ENCODE measurements at places on chromosomes 6 and 20.
A peak's percentile ranks its signal among the peaks of the same experiment; 100 is the strongest.

DNA sequence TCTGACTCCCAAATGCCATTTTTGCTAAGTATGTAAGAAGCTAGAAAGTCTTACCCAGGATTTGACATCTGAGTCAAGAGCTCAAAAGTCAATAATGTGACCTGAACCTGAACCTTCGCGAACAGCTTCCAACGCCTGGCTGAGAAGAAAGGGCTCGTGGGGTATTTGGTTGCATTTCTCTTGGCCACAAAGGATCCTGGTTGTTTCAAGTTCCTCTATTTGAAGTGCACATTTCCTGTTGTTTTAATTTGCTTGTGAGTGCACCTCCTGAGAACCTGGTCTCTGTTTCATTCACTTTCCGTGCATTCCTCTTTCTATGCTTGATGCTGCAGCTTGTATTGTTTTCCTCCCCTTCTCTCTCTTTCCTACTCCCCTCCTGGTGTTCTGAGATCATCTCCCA is 212.5 kb downstream of the FOXA2 start:
- no peak for DNase-seq

DNA sequence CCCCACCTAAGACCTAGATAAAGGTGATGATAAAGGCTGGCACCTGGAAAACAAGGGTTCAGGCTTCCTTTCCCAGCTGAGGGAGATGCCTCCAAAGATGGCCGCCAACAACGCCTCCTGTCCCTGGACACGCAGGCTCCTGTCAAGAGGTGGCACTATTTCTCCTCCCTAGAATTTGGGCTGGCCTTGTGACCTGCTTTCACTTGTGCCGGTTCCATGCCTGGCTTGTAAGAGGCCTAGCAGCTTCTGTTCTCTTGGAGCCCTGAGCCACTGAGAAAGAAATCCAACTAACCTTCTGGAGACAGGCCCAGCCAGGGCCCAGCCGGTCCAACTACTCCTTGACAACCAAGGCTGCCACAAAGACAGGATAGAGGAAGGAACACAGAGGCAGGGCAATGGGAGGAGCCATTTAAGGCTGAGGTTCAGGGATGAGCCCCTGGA is 60.2 kb upstream of the RALY start:
- DNase-seq = peak; percentile 26

DNA sequence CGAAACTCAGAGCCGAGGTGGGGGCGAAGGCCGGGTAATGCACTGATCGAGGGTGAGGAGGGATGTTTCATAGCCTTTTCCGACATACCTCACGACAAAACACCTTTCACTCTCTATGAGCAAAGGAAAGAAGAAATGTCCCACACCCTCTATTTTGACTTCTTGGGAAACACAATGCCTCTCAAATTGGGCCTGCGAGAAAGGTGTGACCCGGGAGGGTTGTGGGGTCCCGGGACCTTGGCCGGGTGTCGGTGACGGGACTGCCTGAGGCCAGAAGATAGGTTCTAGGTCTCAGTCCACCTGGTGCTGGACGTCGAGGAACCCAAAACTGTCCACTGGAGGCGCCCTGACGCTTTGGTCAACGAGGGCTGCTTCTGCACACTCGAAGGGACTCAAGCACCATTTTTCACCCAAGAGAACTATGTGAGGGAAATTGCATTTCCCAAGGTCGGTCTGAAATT is 41.1 kb upstream of the OSTM1 start:
- peak; percentile 22 for DNase-seq

- no peak for DNase-seq
Measured at GRCh38 chr20:62908971-62909791, 17.1 kb downstream of the DIDO1 start.

DNA sequence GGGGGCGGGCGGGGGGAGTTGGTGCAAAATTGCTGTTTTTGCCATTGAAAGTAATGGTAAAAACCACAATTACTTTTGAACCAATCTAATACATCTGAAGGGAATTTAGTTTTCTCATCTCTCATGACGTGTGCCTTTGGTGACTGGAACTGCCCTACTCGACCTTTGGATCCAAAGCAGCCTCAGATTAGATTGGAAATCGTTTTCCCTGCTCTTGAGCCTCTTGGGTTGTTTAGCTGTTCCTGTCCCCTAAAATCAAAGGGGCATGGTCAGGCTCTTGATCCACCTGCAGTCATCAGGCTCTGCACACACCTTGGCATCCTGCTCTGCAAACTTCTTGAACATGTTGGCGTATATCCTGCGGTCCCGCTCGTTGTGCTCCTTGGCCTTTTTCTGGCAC is 64.0 kb upstream of the TULP1 start:
- DNase-seq = no peak

- no peak for DNase-seq
Measured at GRCh38 chr20:58965270-58966064, 15.6 kb upstream of the NELFCD start.

DNA sequence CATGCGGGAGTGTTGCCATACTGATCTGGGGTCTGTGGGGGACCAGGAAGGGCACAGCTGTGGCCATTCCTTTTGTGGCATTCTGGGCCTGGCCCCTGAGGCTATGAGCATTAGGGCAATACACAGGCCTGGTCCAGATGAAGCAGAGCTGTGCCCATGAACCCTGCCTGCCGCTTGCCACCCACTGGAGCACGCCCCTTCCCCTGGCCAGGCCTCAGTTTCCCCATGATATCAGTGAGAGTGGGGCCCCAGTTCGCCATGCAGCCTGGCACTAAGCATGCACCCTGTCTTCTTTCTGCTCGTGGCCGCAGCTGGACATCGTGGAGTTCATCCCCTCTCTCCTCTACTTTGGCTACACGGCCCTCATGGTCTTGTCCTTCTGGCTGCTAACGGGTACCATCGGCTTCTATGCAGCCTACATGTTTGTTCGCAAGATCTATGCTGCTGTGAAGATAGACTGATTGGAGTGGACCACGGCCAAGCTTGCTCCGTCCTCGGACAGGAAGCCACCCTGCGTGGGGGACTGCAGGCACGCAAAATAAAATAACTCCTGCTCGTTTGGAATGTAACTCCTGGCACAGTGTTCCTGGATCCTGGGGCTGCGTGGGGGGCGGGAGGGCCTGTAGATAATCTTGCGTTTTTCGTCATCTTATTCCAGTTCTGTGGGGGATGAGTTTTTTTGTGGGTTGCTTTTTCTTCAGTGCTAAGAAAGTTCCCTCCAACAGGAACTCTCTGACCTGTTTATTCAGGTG is 42.4 kb downstream of the PLAGL2 start:
- DNase-seq = no peak

GRCh38 chr20:58088625-58089024 is 139.8 kb downstream of the ANKRD60 start:
- no peak for DNase-seq

DNA sequence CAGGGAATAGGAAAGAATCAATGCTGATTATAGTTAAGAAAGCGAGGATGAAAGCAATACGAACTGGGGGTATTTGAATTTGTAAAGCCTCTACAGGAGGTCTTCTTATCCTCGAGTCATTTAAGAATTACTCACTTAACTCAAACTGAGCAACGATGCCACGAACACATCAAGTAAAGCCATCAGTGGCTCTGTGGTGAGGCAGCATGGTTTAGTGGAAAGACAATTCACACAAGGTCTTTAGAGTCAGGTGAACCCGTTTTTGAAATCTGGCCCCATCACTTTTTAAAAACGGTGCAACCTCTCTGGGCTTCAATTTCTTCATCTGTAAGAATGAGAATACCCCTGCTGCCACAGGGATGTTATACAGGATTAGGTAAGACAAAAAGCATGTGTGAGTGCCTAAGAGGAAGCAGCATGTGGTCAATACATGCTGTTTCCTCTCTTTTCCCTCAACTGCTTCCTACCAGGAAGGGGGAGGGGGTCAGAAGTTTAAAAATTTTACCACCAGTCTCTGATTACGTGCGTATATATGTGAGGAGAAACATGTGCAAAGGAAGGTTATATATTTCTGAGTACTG is 162.0 kb downstream of the BTBD9 start:
- peak; percentile 27 for DNase-seq

GRCh38 chr6:136539967-136540652 is 10.1 kb downstream of the MAP7 start:
- DNase-seq = no peak

DNA sequence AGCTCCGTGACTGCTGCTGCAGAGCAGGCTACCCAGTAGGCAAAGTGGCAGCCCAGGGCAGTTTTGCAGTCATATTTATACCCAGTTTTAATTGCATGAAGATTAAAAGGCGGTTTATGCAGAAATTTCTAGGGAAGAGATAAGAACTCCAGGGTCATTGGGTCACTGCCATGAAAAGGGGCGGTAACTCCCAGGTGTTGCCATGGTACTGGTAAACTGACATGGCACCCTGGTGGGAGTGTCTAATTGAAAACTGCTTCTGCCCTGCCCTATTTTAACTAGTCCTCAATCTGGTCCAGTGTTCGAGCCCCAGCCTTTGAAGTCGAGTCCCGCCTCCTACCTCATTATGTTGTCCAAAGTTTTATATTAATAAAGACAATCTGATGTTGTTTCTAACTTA is 75.0 kb upstream of the FUCA2 start:
- no peak for DNase-seq

DNA sequence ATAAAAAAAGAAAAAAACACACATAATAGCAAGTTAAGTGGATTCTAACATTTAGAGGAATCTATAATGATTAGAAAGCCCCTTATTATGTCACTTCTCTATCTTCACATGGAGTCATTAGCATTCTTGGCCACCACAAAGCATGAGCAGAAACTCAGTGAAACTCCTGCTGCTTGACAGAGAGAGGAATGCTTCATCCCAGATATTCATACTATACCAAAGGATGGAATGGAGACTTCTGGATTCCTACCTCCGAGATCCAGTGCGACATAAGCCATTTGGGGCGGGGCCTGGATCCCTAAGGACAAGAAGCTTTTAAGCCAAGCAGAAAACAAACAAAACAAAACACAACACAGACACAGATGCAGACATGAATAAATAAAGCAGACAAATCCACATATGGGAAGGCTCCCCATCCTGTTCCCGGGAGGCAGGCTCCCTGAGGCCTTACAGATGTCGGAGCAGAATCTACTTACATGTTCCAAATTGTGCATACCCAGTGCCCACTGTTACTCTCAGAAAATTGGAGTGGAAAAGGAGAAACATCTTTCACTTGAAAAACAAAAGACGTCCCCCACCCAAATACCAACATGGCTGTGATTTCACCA is 727.3 kb downstream of the MAFB start:
- no peak for DNase-seq

- no peak for DNase-seq
Measured at GRCh38 chr20:35821807-35822242, 50.0 kb downstream of the PHF20 start.

DNA sequence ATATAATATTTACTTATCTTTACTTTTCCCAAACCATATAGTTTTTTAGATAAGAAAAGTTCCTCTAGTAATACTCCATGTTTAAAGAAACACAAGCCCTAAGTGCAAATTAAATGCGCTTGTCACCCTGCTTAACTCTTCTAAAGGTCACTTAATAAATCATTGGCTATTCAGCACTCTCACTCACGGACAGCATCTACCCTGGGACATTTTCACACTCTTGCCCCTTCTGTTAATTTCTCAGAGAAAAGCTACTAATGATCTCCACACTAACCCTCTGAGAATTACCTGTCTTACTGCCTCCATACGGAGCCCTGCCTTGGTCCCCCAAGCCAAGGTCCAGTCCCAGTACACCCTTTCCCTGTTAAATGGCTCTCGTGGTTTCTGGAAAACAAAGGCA is 102.2 kb downstream of the NRN1 start:
- DNase-seq = no peak

GRCh38 chr20:45189067-45189609 is 14.4 kb downstream of the PI3 start:
- no peak for DNase-seq

- no peak for DNase-seq
Measured at GRCh38 chr6:31070711-31071197, 41.6 kb downstream of the C6orf15 start.

GRCh38 chr6:111555036-111555435 is 50.6 kb downstream of the TRAF3IP2 start:
- no peak for DNase-seq

GRCh38 chr20:48983423-48984400 is 62.2 kb downstream of the ARFGEF2 start:
- no peak for DNase-seq

DNA sequence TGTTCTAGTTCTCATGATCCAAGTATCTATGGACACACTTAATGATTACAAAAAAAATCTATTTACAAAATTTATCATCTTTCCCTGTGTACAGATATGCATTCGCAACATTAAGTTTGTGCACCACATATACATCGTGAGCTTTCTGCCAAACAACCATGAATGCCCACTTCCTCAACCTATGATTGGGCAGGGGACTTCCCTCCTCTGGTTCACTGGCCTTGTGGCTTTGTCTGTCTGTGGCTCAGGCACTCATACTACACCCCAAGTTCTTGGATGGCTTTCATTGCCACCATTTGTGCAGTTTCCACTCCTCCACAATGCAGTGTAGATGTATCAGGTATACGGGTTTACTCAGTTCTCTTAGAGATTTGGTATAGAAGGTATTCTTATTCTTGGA is 74.9 kb downstream of the HS3ST5 start:
- no peak for DNase-seq

- no peak for DNase-seq
Measured at GRCh38 chr6:69232496-69232895, 564.3 kb downstream of the LMBRD1 start.

- DNase-seq = no peak
Measured at GRCh38 chr6:18391023-18391422, 3.9 kb downstream of the RNF144B start.

DNA sequence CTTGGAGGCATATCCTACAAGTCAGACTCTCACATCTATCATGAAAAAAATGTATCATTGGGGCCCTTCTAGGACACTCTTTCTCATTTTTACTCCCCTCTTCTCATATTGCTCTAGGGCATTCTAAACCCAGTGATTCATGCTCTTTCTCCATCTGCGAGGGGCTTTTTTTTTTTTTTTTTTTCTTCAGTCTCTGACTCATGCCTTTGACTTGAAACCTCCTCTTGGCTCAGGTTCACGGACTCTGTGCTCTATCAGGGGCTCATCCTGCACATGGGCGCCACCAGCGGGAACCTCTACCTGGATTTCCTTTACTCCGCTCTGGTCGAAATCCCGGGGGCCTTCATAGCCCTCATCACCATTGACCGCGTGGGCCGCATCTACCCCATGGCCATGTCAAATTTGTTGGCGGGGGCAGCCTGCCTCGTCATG is 17.8 kb downstream of the SLC22A1 start:
- DNase-seq = no peak

- no peak for DNase-seq
Measured at GRCh38 chr20:6228302-6228843, 105.5 kb upstream of the FERMT1 start.

- peak; percentile 75 for DNase-seq
Measured at GRCh38 chr6:1524040-1524480, 85.7 kb upstream of the FOXC1 start.

GRCh38 chr6:20706238-20706938 is 172.1 kb downstream of the CDKAL1 start:
- DNase-seq = no peak
